ENCODE measurements at places on chromosomes 3 and 15. TPM values are rescaled to one million over a fixed set of nuclear protein-coding genes. Genes with fewer than 3 reads are reported as not detected.

GRCh38 chr3:171283183-171283847, 176.9 kb downstream of the TNIK start:
- no peak overlapping the region for H3K4me3 ChIP-seq
- no peaks in the 10 kb centered on the region for H3K27me3 ChIP-seq
- peaks cover 9% of the 10 kb centered on the region for H3K4me1 ChIP-seq
- no peak for DNase-seq

- H3K27ac ChIP-seq = no peak overlapping the region
- no peaks in the 10 kb centered on the region for H3K36me3 ChIP-seq
- no peak for DNase-seq
- no peaks in the 10 kb centered on the region for H3K27me3 ChIP-seq
These were observed 109.0 kb downstream of the TIGIT start for GRCh38 chr3:114402838-114403237.

DNA sequence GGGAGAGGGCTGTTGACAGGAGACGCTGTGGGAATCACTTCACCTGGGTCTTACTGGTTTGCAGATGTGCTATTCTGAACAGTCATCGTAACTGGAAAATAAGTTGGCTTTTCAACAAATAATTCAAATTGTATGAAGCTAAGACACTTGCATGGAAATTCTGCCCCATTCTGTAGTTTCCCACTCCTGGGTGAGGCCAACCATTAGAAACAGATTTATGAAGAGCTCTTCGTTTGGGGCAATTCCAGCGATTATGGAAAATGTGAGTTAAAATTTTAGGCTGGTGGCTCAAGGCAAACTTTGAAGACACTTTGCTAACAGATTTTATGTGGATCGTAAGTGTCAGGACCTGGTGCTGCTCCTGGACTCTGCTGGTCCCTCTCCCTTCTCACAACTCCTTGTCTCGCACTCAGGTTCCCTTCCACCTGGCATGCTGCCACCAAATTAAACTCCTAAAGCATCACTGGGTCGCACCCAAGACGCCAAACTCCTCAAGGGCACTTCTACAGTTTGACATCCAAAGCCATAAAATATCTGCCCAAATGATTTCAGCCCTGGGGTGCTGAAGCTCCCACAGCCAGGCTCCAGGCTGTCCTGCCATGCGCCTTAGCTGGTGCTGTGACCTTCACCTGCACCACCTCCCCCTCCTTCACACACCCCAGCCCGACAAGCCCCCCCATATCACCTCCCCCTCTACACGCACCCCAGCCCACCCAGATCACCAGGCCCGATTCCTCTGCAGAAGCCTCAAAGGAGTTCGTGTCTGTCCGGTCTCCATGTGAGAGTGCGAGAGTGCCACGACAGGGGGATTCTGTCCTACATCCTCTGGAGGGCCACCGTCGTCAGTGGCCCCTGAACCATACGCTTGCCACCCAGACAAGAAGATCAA, 138.4 kb downstream of the NSMCE3 start:
- H3K4me1 ChIP-seq = no peaks in the 10 kb centered on the region
- no peaks in the 10 kb centered on the region for H3K36me3 ChIP-seq
- no peaks in the 10 kb centered on the region for H3K27me3 ChIP-seq
- peak overlapping the region; percentile 43 for H3K4me3 ChIP-seq

- H3K4me3 ChIP-seq = no peak overlapping the region
- no peak for DNase-seq
- no peaks in the 10 kb centered on the region for H3K36me3 ChIP-seq
- H3K4me1 ChIP-seq = no peaks in the 10 kb centered on the region
These were observed 29.4 kb downstream of the GAP43 start for GRCh38 chr3:115652738-115653137.

DNA sequence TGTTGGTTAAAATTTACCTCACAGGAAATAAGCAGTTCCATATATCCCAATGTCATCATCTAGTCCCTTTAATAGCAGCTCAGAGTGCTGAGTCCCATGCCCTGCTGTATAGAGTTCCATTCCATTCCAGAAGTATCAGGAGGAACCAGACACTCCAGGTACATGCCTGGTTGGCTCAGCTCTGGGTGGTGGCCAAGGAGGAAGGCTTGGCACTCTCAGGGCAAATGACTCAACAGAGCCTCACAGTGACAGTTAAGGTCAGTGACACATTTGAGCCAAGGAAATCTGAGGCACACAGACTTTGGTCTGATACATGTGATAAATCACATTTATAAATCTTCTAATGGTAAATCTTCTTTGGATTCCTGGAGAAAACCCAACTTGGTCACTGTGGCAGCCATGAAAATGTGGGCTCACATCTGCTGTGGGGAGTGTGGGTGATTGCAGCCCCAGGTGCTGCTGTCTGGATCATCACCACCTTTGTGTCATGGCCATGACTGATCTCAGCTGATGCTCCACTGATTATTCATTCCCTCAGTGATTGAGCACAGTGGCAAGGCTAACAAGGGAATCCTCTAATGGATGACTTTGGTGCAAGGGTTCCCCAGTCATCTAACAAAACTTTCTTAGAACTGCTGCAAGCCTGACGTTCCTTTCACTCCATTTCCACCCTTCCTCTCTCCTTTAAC, 9.3 kb downstream of the HHLA2 start:
- H3K4me1 ChIP-seq = no peaks in the 10 kb centered on the region
- no peak overlapping the region for H3K4me3 ChIP-seq
- H3K27me3 ChIP-seq = no peaks in the 10 kb centered on the region
- no peaks in the 10 kb centered on the region for H3K36me3 ChIP-seq

- H3K36me3 ChIP-seq = no peaks in the 10 kb centered on the region
- no peaks in the 10 kb centered on the region for H3K27me3 ChIP-seq
- H3K27ac ChIP-seq = peak overlapping the region; percentile 75
- peak; percentile 81 for DNase-seq
- H3K4me3 ChIP-seq = peak overlapping the region; percentile 45
These were observed 54.6 kb downstream of the RBMS3 start for GRCh38 chr3:29335438-29335837.

Gene MYLK
- 3.2 TPM for total RNA-seq

Gene GOLGA8Q
- 0.18 TPM for total RNA-seq

Gene UNC13C
- not detected for total RNA-seq

Gene PARP14
- total RNA-seq = 0.61 TPM
